Posterior cingulate gyrus (tissue), 11 donors: ENCODE measurements at places on chromosomes 16 and 17.

GRCh38 chr16:79869304-79870015 lies 268.9 kb upstream of the MAF start:
- no peak for DNase-seq

DNA sequence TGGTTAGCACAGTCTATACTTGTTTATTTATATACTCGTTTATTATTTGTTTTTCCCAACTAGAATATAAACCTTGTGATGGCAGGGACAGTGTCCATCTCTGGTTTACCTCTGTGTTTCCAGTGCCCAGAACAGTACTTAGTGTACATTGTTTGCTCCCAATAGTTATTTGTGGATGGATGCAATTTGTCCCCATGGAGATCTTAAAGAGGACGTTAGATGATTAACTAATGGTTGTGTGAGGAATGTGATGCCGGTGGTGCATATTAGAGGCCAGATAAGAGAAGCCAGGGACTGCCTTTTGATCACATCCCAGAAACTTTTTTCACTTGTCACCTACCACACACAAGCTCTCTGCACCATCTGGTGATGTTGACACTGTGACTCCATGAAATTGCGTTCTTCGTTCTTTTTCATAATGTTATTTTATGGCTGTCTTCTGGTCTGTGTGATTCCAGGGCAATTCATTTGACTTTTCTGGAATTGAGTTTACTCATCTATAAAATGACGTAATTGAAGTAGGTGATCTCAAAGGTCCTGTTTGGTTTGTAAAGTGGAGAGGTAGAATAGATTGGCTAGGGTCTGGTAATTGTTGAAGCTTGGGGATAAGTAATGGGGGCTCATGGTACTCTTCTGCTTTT lies 1.2 kb downstream of the COX10 start:
- no peak for DNase-seq

- no peak for DNase-seq
Measured at GRCh38 chr17:80906364-80907259, 85.0 kb upstream of the CHMP6 start.

GRCh38 chr16:87548046-87548445 lies 54.3 kb upstream of the JPH3 start:
- DNase-seq = no peak

- DNase-seq = no peak
Measured at GRCh38 chr17:41932816-41933389, 2.5 kb downstream of the ODAD4 start.

DNA sequence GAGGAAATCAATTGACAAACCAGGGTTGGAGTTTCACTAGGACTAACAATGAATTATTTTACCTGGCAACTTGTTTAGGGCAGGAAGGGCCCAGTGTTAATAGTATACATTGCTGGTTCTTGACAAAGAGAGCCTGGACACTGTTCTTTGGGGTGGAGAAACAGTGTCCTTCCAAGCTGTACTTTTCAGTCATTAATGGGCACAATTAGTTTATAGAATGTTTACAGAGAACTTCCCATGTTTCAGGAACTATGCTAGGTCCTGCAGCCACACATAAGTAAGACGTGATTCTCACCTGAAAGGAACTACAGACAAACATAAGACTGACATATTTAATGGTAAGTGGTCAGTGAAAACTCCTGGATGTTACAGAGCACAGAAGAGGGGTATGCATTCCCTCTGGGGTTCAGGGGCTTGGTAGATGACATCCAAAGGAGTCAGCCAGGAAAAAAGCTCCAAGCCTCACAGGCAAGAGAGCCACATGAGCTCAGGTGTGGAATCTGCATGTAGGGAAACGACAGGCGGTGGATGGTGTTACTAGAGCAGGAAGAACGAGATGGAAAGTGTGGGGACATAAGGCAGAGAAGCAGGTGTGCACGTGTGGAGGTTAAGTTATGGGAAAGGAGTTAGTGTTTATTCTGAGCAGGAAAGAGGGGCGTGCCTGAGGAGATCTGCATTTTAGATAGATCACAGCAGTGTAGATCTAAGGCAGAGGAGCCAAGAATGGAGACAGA lies 3.8 kb upstream of the DYNLL2 start:
- no peak for DNase-seq
